CD14-positive monocyte (primary cell): ENCODE measurements at places on chromosomes 16 and 17.

DNA sequence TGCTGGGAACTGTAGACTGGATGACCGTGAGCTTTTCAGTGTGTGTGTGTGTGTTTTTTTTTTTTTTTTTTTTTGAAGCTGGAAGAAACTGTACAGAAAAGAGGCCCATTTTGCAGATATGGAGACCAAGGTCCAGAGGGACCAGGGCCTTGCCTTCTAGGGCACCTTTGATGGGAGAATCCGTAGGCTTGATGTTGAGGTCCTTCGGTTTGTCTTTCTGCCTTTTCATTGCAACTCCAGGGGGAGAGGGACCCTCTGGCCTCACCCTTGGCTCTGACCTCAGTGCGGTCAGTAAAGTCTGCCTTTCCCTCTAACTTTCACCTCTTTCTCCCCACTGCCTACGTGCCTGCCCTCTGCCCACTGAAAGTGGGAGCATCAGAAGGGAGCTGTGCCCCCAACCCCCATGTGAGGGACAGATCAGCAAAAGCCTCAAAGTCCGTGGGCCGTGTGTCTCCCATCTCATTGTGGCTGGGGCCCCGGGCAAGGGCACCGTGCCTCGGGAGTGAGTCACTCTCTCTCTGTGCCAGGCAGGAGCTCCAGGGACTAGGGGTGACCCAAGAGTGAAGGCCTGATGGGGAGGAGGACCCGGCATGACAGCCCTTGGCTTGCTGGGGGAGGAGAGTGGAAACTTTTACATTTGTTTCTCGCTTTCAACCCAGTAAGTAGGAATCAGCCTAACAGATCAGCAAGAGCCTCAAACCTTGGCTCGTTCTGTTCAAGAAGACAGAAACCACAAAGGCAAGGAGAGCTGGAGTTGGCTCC lies 123.6 kb downstream of the CMIP start:
- DNase-seq = no peak
- H3K27me3 ChIP-seq = no peaks in the 10 kb centered on the region
- peaks cover 11% of the 10 kb centered on the region for H3K36me3 ChIP-seq
- H3K4me3 ChIP-seq = no peak overlapping the region
- no peaks in the 10 kb centered on the region for H3K4me1 ChIP-seq

GRCh38 chr17:17304521-17304985 lies 1.4 kb downstream of the NT5M start:
- no peak overlapping the region for H3K4me3 ChIP-seq
- no peak overlapping the region for H3K27ac ChIP-seq
- peaks cover 6% of the 10 kb centered on the region for H3K27me3 ChIP-seq
- no peak for DNase-seq
- H3K4me1 ChIP-seq = peaks cover 62% of the 10 kb centered on the region

DNA sequence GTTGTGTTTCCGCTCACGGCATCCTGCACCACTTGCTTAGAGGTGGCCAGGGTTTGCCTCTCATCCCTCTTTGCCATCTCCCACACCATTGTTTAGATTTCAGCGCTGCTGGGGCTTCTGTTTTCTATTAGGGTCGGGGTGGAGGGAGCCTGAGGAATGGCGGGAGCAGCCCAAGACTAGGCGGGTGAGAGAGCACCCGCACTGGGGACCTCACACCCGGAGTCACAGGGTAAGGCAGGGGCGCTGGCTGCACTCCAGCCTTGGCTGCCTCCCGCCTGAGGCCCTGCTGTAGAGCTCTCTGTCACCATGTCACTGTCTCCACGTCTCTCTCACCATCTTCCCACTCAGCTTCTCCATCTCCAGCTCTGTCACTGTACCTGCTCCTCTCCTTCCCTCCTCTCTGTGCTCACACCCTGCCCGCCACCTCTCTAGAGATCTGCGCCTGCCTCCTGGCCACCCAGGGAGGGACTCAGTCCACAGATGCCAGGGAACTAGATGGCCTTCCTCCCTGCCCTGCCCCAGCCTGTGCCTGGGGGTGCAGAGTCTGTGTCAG lies 32.8 kb upstream of the ABCC3 start:
- no peaks in the 10 kb centered on the region for H3K36me3 ChIP-seq
- H3K4me3 ChIP-seq = no peak overlapping the region
- DNase-seq = no peak
- H3K4me1 ChIP-seq = no peaks in the 10 kb centered on the region
- no peaks in the 10 kb centered on the region for H3K27me3 ChIP-seq

DNA sequence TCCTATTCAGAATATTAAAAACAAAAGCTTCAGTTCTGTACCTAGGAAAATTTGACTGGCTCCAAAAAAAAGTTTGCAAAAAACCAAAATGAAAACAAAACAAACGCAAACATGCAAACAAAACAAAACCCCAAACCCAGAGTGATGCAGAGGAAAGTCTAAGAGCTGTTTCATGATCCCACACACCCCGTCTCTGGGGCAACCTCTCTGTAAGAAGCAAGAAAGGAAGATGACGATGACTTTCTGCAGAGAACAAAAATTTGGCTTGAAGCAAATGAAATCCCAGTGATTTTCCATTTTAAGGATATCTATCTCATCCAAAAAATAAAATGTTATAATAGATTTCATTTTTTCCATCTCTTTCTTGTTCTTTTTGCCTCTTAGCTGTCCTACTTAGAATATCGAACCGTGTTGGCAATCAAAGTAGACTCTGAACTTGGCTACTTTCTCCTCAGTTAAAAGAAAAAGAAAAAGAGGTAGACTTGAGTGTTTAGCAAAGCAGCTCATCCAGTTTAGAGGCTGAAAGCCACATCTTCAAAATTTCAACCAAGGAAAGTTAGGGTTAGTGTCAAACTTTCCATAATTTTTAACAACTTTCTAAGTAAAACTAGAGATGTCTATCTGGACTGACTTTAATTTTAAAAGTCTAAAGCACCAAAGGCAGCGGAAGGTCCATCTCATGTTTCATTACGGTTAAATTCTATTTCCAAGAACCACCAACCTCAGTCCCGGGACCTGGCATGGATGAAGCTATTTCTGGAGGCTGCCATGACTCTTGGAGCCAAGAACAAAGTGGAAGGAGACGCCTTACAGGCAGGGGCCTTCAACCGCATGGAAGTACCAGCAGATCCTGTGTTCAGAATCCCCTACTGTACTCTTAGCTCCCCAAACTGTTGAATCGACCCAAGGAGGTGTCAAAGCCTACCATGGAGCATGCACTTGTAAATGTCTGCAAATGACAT lies 180.8 kb downstream of the XYLT1 start:
- H3K4me1 ChIP-seq = peaks cover 10% of the 10 kb centered on the region
- no peaks in the 10 kb centered on the region for H3K27me3 ChIP-seq
- no peak overlapping the region for H3K27ac ChIP-seq
- H3K4me3 ChIP-seq = no peak overlapping the region

DNA sequence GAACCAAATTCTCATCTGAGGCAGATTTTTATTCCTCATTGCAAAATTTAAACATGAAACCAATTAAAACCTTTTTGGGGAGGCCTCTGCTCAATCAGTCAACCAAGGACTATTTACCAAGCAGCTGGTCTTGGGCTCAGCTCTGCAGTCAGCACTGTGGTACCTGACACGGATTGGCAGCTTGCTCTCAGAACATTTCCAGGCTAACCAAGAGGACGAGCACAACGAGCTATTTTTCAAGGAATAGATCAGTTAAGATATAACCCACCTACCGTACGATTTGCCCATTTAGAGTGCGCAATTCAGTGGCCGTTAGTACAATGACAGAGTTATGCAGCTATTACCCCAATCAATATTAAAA lies 26.4 kb upstream of the KLHDC4 start:
- peaks cover 16% of the 10 kb centered on the region for H3K4me1 ChIP-seq
- H3K27me3 ChIP-seq = no peaks in the 10 kb centered on the region
- no peak overlapping the region for H3K27ac ChIP-seq
- no peak overlapping the region for H3K4me3 ChIP-seq
- no peaks in the 10 kb centered on the region for H3K36me3 ChIP-seq

- no peaks in the 10 kb centered on the region for H3K27me3 ChIP-seq
- no peak overlapping the region for H3K4me3 ChIP-seq
- H3K27ac ChIP-seq = no peak overlapping the region
- no peaks in the 10 kb centered on the region for H3K4me1 ChIP-seq
These were observed 14.7 kb upstream of the WNT3 start for GRCh38 chr17:46832945-46833839.

DNA sequence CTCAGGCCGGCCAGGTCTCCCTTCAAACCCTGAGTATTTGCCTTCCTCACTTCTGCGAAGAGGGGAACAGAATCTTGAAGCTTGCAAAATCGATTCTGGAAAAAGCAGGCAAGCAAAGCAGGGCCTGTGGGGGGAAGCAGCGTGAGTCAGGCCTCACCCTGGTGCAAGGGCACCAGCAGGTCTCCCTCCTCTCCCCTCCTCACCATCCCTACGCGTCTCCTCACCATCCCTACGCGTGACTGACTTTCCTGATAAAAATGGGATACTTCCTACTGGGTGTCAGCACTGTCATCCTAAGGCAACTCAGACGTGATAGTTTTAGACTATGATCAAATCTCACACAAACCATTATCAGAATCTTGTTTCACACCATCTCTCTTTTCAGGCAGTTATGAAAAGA lies 12.1 kb downstream of the CMTM3 start:
- H3K27ac ChIP-seq = peak overlapping the region; percentile 41
- no peak for DNase-seq
- H3K27me3 ChIP-seq = no peaks in the 10 kb centered on the region
- no peak overlapping the region for H3K4me3 ChIP-seq
- H3K36me3 ChIP-seq = peaks cover 86% of the 10 kb centered on the region
- peaks cover 15% of the 10 kb centered on the region for H3K4me1 ChIP-seq

DNA sequence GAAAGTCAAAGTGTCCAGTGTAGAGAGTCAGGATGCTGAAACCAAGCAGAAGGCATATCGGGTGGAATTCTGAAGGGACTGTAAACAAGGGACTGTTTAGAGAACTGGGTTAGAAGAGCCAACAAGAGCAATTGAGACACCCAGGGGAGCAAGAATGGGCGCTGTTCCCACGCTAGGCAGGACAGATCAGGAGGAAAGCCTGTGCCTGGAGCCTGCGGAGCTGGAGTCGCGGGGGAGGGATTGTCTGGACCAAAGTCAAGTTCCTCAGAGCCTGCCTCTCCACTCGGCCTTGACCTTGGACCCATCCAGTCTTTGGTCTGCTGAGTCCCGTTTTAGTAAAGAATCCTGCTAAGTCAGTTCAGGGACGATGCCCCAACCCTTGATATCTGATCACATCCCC lies 14.7 kb upstream of the KLHL36 start:
- H3K4me1 ChIP-seq = peaks cover 26% of the 10 kb centered on the region
- H3K36me3 ChIP-seq = no peaks in the 10 kb centered on the region
- no peak for DNase-seq
- H3K27ac ChIP-seq = no peak overlapping the region
- H3K4me3 ChIP-seq = no peak overlapping the region

- no peaks in the 10 kb centered on the region for H3K4me1 ChIP-seq
- no peak overlapping the region for H3K4me3 ChIP-seq
- no peak for DNase-seq
- H3K27ac ChIP-seq = no peak overlapping the region
- H3K36me3 ChIP-seq = no peaks in the 10 kb centered on the region
- no peaks in the 10 kb centered on the region for H3K27me3 ChIP-seq
These were observed 94.8 kb downstream of the TNFRSF13B start for GRCh38 chr17:16877099-16877498.

- H3K27me3 ChIP-seq = no peaks in the 10 kb centered on the region
- peaks cover 15% of the 10 kb centered on the region for H3K36me3 ChIP-seq
- H3K4me1 ChIP-seq = peaks cover 10% of the 10 kb centered on the region
- DNase-seq = no peak
- no peak overlapping the region for H3K27ac ChIP-seq
These were observed 114.5 kb downstream of the OR1D5 start for GRCh38 chr17:2948721-2949468.
